ENCODE measurements at places on chromosomes 4 and X.

DNA sequence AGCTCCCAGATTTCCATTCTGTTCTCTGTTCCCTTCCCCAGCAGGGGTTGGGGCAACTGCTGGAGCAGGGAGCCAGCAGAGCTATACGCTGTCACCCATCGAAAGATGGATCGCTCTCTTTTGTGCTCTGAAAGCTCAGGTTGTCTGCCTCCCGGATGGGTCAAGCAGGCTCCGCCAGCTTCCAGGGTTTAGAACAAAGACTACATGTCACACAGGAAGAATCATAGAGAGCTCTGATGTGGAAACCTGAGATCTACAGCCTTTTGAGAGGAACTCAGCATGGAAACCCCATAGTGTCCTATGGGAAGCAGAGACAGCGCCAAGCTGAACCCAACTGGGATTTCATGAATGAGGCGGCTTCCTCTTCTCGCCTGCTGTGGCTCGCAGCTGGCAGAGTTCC is 205.4 kb downstream of the HS3ST1 start:
- no peak for DNase-seq

GRCh38 chrX:134645936-134646543 is 12.2 kb downstream of the PLAC1 start:
- peak; percentile 55 for DNase-seq

GRCh38 chr4:169632896-169633295 is 12.5 kb downstream of the CLCN3 start:
- DNase-seq: no peak

- DNase-seq: no peak
These were observed 362.2 kb upstream of the SPANXN4 start for GRCh38 chrX:142663330-142664095.

GRCh38 chrX:44092778-44093177 is 119.6 kb upstream of the NDP start:
- no peak for DNase-seq

DNA sequence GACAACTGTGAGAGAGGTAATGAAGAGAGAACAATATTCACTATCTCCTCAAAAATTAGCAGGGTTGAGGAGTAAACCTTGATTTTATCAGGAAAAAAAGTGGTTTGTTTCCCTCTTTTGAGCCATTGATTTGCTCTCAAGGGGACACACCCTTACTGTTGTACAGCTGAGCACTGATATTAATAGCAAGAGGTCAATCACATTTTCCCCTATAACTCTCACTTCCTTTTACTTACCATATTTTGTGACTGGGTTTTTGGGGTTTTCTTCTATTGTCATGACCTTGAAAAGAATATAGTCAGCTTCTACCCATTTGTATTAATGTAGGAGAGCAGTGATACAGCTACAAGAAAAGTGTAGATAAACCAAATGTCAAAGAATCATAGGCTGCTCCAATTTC is 70.2 kb upstream of the LONRF3 start:
- DNase-seq: no peak

- peak; percentile 69 for DNase-seq
These were observed 41.3 kb downstream of the ABLIM2 start for GRCh38 chr4:8117278-8117682.

GRCh38 chr4:110165382-110166286 is 32.8 kb downstream of the ELOVL6 start:
- DNase-seq: peak; percentile 58

- no peak for DNase-seq
These were observed 228.0 kb downstream of the PALLD start for GRCh38 chr4:168724686-168725411.

DNA sequence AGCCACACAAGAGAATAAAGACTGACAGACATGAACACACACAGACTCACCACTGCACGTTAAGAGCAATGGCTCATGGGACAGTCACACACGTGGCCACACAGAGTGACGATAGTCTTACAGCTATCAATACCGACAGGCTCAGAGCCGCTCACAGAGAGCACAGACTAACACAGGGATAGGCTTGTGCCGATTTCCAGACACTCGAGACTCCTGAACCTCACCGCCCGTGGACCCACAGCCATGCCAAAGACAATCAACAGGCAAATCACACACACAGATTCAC is 716 bp upstream of the SLC38A5 start:
- no peak for DNase-seq

GRCh38 chr4:9792381-9792780 is 10.9 kb downstream of the DRD5 start:
- no peak for DNase-seq

GRCh38 chr4:40559585-40560465 is 69.8 kb downstream of the RBM47 start:
- DNase-seq: no peak

GRCh38 chr4:23937173-23937572 is 47.3 kb upstream of the PPARGC1A start:
- DNase-seq: no peak

Measured in suppressor macrophage treated with lipopolysaccharide for 1 hour (primary cell).